ENCODE measurements at places on chromosomes 6 and 20. TPM values are rescaled to one million over a fixed set of nuclear protein-coding genes. Genes with fewer than 3 reads are reported as not detected.

Gene POU3F2
- 0.06 TPM for polyA plus RNA-seq

Gene PLCB4
- polyA plus RNA-seq = 14.3 TPM

DNA sequence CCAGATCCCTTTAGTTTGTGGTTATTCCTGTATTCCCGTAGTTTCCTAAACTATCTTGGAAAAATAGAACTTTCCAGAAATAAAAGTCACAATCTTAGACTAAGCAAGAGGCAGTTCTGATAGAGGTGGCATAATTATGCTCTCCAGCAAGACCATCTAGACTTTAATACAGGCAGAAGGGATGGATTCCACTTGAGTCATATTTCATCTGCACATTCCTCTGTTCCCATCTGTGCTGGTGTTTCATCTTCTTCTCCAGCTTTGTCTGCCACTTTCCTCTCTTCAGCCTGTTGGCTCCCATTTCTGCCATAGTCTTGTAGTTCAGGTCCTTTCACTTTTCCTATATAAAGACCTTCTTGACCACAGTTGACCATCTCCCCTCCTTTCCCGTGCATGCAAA lies 102.9 kb downstream of the SOBP start:
- DNase-seq = no peak

GRCh38 chr6:104653781-104654180 lies 205.9 kb downstream of the HACE1 start:
- no peak for DNase-seq

DNA sequence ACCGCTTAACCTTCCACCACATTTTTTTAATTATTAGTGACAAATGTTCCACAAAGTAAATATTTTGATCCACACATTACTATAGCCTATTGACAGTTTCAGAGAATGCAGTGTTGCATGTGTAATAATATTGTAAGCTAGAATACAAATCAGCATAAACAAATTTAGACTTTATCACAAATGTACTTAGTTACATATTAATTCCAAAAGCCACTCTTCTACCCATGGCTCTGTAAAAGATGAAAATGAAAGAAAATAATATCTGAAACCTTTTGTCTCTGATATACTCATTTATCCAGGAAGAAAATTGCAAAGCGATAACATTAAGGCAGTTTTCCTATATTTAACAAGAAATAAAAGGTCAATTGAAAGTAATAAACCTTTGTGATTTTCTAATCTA lies 954.0 kb upstream of the MAN1A1 start:
- DNase-seq = no peak

DNA sequence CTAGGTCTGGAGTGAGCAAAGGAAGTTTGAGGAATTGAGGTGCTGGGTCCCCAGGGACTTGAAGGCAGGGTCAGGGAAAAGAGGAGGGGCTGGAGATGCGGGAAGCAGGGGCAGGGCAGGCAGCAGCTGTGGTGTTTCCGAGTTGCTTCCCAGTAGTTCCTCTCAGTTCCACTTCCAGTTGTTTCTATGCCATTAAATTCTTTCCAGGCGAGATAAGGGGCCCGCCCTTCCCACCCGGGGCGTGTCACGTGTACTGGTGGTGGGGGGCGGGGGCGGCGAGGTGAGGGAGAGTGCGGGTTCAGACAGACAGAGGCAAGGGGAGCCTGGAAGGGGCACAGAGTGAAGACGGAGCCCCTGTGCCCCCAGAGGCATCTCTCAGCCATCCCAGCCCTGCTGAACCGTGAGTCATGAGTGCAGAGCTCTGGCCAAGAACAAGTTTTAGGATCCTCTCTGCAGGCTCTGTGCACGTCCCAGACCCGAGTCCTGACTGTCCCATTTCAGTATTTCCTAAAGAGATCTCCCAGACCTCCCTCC lies 977 bp downstream of the TNXB start:
- no peak for DNase-seq
